ENCODE measurements at places on chromosomes 12 and 14.
A peak's percentile ranks its signal among the peaks of the same experiment; 100 is the strongest.

DNA sequence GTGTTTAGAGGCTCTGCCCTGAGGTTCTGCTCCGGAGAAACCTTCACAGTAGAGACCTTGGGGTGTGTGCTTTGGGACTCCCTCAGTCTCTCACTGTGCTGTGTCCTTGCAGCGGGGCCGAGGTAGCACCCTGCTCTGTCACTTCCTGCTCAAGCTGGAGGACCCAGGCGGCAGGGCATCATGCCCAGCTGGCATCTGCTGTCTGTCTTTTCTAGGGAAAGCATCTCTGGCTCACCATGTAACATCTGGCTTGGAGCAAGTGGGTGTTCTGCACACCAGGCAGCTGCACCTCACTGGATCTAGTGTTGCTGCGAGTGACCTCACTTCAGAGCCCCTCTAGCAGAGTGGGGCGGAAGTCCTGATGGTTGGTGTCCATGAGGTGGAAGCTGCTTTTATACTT is 124.5 kb downstream of the ESRRB start:
- no peak for DNase-seq

GRCh38 chr14:100587763-100588411 is 670 bp upstream of the BEGAIN start:
- DNase-seq = no peak

DNA sequence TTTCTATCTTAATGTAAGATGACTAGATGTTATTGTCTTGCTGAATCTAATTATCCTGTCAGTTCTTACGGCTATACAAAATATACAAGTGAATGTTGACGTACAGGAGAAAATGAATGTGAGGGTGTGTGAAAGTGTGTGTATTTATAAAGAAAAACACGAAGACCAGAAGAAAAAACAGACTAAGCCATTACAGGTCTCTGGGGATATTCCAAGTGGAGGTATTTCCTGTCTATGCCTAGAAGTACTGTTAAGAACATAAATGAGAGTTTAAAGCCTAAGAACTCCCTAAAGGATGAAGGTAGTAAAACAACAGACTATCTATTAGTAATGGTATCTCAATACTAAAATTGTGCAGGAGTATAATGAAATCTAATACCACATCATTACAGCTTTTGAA is 7.6 kb downstream of the MDM1 start:
- no peak for DNase-seq

DNA sequence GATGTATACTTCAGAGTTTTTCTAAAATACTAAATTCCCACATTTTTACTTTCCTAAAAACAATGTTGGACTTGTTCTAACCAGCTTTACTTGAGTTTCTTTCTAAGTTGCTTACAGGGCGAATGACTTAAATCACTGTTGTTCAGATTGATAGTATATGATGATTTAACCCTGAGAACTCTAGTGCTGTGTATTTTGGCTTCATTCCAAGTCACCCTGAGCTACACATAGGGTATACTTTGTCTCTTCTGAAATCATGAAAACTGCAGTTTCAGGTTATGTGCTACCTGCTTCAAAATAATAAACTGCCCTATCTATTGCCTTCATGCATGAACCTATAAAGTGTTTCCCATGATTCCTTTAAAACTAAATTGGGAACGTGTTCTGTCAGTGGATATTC is 162.5 kb upstream of the PDE3A start:
- DNase-seq = no peak

GRCh38 chr12:59484575-59484974 is 111.3 kb upstream of the SLC16A7 start:
- DNase-seq = no peak

DNA sequence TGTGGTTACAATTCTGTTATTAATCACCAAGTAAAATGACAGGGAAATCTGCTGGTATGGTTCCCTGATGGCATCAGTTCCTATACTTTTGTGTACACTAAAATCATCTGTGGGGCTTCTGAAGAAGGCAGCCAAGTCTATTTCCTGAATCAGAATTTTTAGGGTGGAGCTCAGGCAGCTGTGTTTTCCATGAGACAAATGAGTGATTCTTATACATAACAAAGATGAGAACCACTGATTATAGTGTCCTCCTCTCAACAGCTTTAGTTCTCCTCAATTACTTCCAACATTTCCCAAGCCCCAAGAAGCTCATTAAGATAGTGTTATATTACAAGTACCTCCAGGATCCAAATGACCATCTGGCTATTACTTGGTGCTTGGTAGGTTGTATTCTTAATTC is 64.5 kb upstream of the USP44 start:
- peak; percentile 93 for DNase-seq

GRCh38 chr14:99803106-99803775 is 10.0 kb downstream of the EML1 start:
- DNase-seq = no peak

DNA sequence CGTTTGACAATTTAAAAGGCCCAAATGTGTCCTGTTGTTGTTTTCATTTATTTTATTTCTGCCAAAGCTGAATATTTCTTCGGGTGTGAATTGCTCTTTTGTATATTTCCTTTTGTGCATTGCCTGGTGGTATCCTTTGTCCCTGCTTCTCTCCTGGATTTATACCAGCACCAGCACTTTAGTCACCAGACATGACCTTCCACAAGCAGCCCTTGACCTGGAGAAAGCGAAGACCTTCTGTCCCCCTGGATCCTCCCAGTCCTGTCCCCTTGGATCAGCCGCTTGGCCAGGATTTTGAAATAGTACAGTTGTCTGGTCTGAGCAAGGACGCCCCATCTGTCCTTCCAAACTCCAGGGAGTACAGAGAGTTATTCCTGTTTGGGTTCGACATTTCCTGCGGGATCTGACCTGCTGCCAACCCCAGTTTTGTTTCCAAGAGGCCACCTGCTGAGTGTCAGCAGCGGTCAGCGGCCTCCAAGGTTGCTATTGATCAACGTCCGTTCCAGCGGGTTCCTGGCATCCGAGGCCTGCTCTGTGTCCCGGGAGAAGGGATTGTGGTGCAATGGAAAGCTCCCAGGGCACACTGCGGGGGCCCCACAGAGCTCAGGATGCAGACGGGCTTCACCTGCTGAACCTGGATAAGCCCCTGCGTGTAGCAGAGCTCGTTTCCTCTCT is 45.1 kb upstream of the CHGA start:
- no peak for DNase-seq

DNA sequence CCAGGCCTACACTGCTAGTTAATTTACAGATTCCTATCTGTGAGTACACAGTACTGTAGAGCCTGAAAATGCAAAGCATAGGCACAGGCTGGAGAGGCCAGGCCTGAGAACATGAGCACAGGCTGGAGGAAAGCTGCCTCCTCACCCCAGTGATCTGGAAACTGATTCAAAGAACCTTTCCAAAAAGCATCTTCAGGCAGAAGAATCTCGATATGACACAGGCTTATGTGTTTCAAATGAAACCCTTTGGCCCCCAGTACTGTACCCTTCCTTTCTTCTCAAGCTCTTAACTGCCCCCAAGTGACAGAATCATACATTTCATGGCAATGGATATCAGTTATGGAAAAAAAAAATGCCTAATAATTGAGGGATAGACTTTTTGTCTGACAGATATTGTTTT is 122.0 kb downstream of the KCNC2 start:
- DNase-seq = no peak

GRCh38 chr12:110180591-110181005 is 56.4 kb downstream of the IFT81 start:
- no peak for DNase-seq

- no peak for DNase-seq
These were observed 270.2 kb downstream of the ALG10B start for GRCh38 chr12:38586789-38587188.

DNA sequence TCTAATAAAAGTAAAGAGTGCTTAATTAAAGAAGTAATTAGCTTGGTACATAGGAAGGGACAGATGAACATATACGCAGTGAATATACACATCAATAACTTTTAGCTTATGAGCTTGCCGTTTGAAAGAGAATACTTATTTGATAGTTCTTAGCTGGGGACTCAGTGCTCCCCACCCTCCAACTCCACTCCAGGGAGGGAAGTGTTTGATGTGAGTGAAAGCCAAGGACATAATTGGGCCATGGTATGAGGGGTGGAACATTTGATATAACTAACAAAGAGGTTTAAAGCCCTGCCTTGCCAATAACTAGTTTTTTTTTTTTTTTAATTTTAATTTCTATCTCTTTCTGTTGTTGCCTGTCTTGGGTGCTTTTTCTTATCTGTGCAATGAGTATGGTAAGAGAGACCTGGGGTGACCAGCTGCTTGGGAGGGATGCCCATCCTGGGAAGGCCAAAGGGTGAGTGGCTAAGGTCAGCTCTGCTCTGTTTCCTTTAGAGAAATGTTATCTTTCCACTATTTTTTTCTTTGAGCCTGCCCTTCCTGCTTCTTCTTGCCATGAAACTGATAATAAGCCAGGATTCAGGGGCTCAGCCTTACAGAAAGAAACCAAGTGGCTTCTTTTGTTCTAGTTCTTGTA is 132.8 kb upstream of the CPSF6 start:
- no peak for DNase-seq

GRCh38 chr12:51393676-51394545 is 2.7 kb upstream of the GALNT6 start:
- DNase-seq = no peak

DNA sequence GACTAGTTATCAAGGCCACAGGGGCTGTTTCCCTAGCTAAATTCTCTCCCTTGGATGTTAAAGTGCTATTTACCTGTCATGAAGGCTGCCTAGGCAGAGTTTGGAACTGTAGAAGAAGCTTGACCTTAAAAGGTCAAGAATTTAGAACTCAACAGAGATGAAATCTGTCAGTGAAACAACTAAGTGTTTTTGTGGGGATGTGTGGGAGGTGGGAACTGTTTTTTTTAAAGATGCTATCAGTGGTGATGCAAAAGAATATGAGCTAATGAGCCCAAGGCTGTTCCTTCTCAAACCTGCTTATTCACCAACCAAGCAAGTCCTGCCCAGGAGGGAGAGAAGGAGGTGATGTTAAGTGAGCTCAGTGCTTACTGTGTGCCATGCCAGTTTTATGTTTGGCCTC is 40.8 kb upstream of the POC1B start:
- DNase-seq = no peak

DNA sequence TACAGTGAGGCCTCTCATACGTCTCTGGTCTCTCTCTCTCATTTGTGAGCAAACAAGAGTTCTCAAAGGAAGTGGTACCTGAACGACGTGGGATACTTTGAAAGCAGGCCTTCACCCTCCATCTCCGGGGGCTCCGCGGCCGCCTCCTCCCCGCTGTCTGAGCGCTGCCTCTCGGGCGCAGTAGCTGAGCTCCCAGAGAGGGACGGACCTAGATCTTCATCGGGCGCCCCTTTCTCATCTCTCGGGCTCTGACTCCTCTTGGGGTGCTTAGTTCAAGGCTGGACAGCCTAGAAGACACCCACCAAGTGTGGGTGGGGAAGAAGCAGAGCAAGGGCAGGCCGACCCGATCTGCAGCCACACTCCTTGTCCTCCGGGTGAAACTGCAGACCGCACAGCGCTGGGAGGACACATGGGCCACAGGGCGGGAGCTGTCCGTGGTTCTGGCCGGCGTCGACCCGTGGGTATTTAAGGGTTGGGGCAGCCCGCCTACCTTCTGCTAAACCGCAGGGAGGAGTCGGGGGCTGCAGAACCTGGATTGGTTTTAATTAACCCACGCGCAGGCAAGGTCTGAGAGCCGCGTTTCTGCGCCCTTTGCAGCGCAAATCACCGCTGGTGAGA is 92.7 kb downstream of the PAH start:
- no peak for DNase-seq

DNA sequence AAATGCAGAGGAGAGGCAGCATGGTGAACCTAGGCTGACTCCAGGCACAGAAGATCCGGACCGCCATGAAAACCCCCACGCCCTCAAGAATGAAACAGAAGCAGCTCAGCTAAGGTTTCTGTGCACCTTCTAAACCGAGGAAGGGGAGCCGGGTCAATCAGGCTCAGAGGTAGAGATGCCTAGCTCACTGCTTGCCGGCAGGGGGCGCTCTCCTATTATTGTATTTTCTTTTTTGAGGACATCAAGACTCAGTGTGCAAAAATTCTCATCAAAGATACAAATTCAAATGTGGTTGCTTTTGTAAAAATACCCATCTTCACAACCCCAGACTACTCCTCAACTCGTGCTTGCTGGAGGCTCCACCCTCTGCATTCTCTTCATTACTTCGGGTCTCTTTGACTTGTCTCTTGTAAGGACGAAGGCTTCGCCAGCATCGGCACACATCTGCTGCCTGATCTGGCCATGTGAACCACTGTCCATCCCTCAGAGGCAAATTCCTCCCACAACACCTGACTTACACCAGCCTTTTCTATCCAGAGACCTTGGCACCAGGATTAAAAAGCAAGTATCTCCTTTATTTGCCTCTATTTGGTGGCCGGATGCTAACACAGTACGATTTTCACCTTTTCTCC is 33.4 kb upstream of the RNASE3 start:
- peak; percentile 3 for DNase-seq

DNA sequence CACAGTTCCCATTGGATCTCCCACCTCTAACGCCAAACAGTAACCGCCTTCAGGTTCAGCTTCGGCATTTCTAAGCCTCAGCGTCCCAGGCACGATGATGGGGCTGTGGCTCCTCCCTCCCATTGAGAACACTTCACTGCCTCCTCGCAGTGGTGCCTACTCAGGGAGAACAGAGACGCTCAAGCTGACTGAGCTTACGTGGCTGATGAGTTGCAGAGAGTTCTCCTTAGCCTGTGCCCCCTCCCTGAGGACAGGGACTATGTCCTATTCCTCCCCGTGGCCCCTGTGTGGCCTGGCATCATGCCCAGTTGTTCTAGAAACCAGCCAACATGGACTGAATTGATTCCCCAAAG is 87.0 kb downstream of the ITPK1 start:
- DNase-seq = no peak

DNA sequence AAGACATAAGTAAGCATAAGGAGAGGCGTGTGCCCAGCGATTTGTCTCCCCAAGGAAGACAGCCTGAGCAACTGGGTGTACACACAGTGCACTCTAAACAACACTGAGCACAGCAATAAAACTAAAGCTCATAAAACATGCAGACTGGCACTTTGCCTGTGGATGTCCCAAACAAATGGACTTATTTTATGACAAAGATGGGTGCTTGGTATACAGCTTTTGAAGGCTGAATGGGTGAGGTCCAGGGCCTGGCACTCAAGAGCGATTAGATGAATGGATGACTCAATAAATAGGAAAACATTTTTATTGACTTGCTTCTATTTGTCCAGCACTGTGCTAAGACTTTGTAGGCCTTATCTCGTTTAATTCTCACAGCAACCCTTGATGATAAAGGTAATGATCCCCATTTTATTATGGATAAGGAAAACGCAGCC is 28.5 kb downstream of the LGMN start:
- DNase-seq = no peak

DNA sequence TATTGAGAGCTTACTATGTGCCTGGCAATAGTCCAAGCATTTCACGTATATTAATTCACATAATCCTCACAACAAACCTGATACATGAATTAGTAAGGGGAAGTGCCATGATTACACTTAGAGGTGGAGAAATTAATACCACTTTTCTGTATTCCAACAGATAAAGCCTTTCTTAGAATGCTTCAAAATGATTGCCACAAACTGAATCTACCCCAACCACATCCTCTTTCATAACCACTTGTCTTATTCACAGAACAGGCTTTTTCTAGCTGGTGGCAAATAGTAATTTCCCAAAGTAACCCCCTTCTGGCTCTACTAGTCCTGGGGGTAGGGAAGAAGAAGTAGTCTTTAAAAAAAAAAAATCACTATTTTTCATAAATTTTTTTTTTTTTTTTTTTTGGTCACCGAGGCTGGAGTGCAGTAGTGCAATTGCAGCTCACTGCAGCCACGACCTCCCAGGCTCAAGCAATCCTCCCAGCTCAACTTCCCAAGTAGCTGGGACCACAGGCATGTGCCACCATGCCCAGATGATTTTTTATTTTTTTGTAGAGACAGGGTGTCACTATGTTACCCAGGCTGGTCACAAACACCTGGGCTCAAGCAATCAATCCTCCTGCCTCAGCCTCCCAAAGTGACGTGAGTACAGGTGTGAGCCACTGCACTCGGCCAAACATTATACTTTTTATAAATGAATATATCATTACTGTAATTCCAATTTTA is 59.0 kb upstream of the ARID2 start:
- DNase-seq = no peak
